ENCODE measurements at places on chromosomes 11 and 22.

- DNase-seq, result no peak
Measured at GRCh38 chr11:84819128-84819527, 808.0 kb downstream of the DLG2 start.

DNA sequence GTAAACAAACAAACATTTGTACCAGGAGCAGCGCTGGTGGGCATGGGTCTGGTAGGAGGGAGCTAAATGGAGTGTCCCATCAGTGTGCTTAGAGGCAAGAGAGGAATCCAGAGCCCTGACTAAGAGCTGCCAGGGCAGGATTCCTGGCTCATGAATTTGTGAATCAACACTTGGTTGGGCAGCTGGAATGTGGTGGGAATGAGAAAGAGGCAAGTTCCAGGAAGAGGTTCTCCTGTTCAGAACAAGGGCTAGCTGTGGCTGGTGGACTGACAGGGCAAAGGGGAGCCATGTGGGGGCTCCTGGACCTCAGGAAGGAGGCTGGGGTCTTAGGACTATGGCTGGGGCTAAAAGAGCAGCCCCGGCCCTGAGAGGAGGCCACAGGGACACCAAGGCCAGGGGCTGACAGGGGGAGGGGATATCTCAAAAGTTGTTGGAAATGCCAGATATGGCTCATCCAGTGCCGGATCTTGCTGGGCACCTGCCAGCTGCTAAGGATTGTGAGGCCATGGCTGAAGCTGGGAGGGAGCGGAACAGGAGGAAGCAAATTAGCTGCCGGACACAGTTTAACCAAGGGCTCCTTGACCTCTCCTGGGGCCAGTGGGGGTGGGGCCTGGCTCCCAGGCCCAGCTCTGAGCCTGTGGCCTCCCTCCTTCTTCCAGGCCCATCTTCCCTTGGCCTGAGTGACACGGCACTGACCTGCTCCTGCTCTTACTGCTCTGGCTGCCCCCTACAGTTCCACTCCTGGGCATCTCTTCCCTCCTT lies 14.6 kb upstream of the P2RY6 start:
- no peak for DNase-seq

GRCh38 chr11:128809128-128809527 lies 58.0 kb downstream of the KCNJ1 start:
- DNase-seq, result no peak

- no peak for DNase-seq
Measured at GRCh38 chr11:6245536-6245935, 6.6 kb downstream of the CNGA4 start.

- no peak for DNase-seq
Measured at GRCh38 chr11:122179961-122180834, 64.2 kb upstream of the BLID start.

GRCh38 chr11:130403271-130403804 lies 25.1 kb downstream of the ADAMTS8 start:
- DNase-seq, result no peak

DNA sequence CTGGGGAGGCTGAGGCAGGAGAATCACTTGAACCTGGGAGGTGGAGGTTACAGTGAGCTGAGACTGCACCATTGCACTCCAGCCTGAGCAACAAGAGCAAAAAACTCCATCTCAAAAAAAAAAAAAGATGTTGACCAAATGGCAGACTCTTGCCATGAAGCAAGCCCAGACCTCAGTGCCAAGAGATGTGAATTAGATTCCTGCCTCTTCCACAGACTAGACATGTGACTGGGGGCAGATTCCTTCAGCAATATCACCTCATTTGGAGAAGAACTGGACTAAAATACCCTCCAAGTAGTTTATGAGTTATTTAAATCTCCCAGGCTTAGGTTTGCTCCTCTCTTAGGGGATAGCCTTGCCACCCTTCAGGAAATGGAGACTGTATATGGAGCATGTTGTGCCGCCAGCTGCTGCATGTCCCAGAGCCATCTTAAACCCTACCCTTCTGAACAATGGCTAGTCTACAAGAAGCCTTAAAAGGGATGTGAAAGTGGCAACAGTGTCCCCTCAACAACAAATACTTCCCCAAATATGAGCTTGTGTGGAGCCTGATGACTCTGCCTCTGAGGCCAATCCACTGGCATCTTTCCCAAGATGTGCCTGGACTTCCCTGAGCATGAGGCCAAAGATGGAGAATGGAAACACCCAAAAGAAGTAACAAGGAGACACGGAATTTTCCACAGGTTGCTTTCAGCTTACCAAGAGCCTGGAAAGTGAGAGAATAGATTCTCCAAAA lies 763 bp upstream of the MS4A7 start:
- no peak for DNase-seq

- no peak for DNase-seq
Measured at GRCh38 chr11:108984523-108984922, 319.7 kb downstream of the DDX10 start.

- DNase-seq, result no peak
Measured at GRCh38 chr11:27783701-27784355, 83.6 kb upstream of the BDNF start.

DNA sequence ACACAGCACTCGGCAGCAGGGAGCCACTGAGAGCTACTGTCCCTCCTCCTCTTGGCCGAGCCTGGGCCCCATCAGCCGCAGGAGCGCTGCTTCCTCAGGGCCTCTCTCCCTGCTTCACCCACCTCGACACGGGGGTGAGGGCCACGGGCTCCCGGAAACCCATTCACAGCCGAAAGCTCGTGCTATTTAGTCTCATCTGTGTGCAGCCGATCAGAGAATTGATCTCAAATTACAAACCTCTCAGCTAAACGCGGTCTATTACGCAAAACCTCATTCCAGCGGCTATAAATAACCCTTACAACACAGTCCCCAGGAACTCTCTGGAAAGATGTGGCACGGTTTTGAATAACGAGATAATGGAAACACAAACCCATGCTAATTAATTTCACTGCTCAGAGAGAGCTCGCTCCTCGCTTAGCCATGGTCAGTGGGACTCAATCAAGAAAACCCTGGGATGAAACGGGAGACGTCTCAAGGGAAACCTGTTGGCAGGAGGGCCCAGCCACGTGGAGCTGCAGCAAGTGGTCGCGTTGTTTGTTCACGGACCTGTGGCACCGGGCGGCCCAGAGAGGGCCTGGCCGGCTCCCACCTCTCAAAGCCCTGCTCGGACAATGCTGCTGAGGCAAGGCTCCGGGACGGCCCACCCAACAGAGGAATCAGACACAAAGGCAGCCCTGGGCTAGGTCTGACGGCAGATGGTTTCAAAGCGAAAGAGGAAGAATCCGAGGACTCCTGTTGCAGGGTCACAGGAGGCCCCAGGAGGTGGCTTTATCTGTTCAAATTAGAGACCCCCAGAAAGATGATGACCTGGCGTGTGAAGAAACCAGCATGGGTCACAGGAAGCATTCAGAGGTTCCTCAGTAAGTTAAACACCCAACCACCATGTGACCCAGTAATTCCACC lies 210.5 kb downstream of the CTTN start:
- DNase-seq, result no peak

DNA sequence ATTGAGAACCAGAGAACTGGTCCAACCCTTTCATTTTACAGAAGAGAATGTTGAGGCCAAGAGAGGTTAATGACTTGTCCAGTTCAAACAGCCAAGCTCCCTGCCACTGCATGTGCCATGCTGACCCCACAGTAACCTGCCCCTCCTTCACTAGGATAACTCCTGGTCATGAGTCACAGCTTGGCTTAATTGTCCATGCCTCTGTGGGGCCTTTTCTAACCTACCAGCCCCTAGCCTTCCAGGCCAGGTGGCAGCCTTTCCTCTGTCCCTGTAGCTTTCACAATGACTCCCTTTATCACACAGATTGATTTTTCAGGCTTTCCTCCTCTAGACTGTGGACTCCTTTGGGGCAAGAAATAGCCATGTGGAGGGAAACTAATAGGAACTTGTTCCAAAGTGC lies 97.2 kb downstream of the PIWIL4 start:
- no peak for DNase-seq

- DNase-seq, result no peak
Measured at GRCh38 chr11:104152941-104153505, 10.9 kb downstream of the PDGFD start.

- DNase-seq, result peak; percentile 57
Measured at GRCh38 chr22:39003165-39003638, 10.9 kb upstream of the APOBEC3C start.

GRCh38 chr11:86670911-86671310 lies 1.5 kb downstream of the ME3 start:
- DNase-seq, result no peak

GRCh38 chr22:29306835-29307595 lies 565 bp downstream of the GAS2L1 start:
- DNase-seq, result no peak

DNA sequence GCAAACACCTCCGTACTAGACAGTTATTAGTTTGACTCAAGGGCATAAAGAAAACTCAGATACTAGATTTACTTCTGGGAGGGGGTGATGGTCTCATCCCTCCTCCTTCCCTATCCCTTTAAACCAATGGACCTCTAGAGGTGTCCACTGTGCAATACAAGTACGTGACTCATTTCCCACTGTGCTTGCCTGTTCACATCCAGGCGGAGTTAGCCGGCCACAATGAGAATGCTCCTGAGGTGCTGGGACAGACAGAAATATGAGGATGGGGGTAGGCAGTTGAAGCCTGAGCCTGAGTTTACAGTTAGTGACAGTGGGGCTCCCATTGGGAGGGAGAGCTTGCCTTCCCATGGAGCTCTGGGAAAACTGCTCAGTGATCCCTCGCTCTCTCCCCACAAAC lies 8.4 kb upstream of the PMM1 start:
- no peak for DNase-seq

- no peak for DNase-seq
Measured at GRCh38 chr22:45341498-45341897, 31.8 kb downstream of the FAM118A start.

GRCh38 chr11:132976115-132976514 lies 556.2 kb downstream of the OPCML start:
- no peak for DNase-seq

DNA sequence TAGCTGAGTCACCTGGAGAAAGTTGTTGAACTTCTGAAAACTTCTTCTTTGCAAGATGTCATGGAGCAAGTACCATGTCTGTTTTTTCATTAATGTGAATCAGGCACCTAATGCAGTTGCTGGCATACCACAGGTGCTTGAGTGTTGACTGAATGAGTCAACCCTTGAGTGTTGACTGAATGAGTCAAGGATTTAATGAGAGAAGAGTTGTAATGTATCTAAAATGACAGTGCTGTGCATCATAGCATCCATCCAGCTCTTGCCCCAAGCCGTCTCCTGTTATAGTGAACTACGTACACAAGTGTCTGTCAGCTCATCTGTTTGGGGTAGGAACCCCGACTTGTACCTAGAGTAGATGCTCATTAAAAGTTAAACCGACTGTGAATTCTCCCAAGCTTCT lies 93.1 kb downstream of the CWC15 start:
- no peak for DNase-seq

GRCh38 chr11:40253166-40253565 lies 1206.3 kb downstream of the LRRC4C start:
- DNase-seq, result no peak

DNA sequence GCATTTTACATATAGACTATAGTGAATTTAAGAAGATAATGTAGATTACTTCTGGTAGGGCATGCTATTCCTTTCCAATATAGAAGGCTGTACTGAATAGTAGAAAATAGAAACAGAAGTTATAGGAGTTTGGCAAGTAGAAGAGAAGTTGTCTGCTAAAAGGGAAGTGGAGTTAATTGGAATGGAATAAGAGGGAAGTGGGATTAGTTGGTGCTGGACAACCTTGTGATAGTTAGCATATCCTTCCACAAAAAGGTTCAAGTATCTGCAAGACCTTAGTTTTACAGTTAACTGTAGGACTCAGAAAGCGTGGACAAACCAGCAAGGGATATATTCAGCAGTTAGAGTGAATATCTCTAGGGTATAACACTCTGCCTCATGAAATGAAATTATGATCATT lies 185.5 kb downstream of the SWAP70 start:
- DNase-seq, result no peak

GRCh38 chr22:41844036-41844435 lies 11.1 kb downstream of the SREBF2 start:
- DNase-seq, result no peak

DNA sequence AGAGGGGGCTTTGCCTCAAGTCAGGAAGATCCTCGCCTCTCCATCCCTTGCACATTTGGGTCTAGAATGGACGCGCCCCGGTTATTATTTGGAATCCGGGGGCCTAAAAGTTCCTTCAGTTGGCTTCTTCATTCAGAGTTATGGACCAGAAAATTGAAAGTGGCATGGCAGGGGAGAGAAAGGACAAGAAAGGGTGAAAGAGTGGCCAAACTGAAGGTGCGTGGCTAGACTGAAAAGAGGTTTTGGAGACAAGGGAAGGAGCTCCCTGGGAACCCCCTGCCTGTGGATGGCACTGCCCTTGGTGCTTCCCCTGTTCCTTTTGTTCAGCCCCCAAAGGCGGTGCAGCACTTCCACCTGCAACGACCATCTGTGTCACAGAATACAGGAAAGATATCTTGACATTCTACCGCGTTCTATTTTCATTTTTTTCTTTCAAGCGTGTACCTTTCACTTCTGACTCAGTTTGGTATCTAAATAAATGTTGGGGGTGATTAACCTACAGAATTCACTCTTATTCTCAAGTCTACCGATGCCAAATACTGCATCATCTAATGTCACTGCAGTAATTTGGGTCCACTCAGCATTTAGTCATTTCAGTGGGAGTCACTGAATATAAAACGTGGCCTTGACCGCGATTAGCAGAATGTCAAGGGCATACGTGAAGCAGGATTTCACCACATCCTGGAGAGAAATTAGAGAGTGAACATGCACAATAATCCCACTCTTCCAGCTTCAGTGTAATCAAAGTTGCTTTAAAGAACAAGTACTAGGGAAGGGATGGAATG lies 88.1 kb upstream of the ARHGAP32 start:
- DNase-seq, result no peak

DNA sequence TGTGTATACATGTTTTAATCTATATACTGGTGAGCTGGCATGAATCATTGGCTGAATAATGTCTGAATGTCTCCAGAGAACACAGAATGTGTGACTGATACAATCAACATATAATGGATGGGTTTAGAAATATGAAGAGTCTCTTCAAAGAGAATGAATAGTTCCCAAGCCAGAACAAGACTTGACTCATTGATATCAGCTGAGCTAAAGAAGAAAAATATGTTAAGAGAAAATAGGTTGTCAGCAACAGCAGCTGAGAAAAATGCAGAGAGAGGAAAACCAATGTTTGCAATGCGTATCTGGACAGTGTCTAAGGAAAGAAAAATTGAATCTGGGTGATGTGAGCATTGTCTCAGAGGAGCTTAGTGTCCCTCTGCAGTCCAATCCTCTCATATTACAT lies 1281.8 kb upstream of the TENM4 start:
- no peak for DNase-seq

DNA sequence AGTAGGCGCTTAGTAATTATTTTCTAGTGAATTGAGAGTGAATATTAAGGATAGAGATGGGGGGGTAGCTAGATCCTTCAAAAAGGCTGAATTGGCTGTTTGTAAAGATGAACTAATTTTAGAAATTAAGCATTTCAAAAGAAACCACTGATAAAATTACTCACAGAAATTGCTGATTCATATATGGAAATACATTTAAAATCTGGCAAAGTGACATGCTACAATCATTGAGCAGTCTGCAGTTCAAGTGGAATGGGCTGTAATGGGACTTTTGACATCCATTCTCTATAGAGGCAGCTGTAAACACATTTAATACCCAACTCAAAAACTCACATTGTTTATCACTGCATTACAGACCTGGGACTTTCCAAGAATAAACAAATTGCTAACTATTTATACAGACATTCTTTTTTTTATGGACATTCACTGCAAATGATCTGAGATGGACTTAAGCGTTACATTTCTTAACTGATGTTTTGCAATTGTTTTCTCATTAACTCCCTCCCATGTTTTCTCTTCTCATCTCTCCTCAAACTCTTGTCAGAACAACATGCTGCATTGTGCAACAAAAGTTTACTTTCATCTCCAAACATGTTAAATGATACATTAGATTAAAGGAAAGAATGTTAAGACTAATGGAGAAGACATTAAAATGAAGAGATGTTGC lies 42.1 kb upstream of the MMP7 start:
- DNase-seq, result no peak
